ENCODE measurements at places on chromosomes 2 and 18. TPM values are rescaled to one million over a fixed set of nuclear protein-coding genes. Genes with fewer than 3 reads are reported as not detected.

GRCh38 chr18:48100165-48100575, 169.7 kb upstream of the SMAD2 start:
- no peak overlapping the region for H3K4me3 ChIP-seq
- H3K27me3 ChIP-seq, result peaks cover 3% of the 10 kb centered on the region
- no peak for DNase-seq
- H3K4me1 ChIP-seq, result no peaks in the 10 kb centered on the region

ITGA4 gene
- 9.0 TPM for total RNA-seq

DNA sequence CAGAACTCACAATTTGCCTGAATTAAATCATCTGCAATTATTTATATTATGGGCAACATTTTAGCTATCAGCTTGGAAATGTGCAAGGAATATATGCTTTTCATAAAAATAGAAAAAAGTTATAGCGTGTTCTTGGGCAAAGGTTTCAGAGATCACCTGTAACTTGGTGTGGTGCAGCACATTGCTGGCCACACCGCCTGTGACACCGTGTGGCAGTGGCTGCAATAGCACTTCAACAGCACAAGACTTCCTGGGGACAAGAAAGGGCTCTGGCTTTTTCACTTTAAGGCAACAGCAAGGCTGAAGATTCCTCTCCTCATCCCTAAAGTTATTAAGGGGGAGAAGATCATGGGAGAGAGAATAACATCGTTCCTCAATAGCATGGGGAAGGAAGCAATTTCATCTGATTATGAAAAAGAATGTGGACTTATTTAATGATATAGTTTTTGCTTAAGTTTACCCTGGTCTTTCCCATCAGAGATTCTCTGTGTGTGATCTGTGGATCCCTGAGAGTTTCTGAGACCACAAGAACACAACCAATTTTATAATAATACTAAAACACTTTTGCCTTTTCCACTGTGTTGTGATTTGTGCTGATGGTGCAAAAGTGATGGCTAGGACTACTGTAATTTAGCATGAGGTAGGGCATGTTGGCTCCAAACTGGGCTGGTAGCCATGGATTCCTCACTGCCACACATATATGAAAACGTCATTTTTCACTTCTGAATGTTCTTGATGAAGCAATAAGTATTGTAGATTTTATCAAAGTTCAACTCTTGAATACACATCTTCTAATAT, 15.0 kb upstream of the SERPINB3 start:
- no peaks in the 10 kb centered on the region for H3K36me3 ChIP-seq
- DNase-seq, result no peak
- no peak overlapping the region for H3K27ac ChIP-seq
- H3K4me3 ChIP-seq, result no peak overlapping the region
- H3K4me1 ChIP-seq, result peaks cover 3% of the 10 kb centered on the region

GRCh38 chr2:37843556-37843955, 81.5 kb upstream of the RMDN2 start:
- H3K4me3 ChIP-seq, result no peak overlapping the region
- peak; percentile 91 for DNase-seq
- peaks cover 10% of the 10 kb centered on the region for H3K4me1 ChIP-seq
- peak overlapping the region; percentile 55 for H3K27ac ChIP-seq

DNA sequence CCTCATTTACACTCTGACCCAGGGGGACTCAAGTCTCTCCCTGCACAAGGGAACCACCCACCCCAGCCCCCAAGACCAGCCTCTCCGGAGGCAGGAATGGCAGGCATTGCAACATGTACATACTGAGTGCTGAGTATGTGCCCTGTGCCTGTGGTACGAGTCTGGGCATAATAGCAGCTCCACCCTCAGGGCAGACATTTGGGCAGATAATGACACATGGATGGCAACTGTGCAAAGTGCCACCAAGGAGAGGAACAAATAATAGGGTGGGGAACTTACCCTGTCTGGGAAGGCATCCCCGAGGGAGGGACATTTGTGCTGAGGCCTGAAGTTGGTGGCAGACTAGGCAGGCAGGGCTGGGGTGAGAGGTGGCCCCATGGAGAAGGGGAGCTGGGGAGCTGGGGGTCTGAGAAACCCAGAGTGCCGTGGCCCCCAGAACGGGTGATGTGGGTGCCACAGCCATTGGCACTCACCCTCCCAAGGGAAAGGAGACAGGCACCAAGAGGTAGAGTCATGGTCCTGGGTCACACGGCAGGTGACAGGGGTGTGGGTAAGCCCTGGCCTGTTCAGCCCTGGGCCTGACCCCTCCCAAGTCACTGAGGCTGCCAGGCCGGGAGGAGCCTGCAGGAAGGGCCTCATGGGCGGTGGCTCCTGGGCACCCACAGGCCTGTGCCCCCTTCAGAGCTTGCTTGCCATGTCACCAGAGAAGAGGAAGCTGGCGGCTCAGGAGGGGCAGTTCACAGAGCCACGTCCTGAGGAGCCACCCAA, 15.7 kb upstream of the GPR17 start:
- no peaks in the 10 kb centered on the region for H3K36me3 ChIP-seq
- no peak overlapping the region for H3K27ac ChIP-seq
- no peak overlapping the region for H3K4me3 ChIP-seq
- H3K4me1 ChIP-seq, result no peaks in the 10 kb centered on the region
- no peaks in the 10 kb centered on the region for H3K27me3 ChIP-seq
- peak; percentile 84 for DNase-seq

CIDEA gene
- total RNA-seq, result not detected

DNA sequence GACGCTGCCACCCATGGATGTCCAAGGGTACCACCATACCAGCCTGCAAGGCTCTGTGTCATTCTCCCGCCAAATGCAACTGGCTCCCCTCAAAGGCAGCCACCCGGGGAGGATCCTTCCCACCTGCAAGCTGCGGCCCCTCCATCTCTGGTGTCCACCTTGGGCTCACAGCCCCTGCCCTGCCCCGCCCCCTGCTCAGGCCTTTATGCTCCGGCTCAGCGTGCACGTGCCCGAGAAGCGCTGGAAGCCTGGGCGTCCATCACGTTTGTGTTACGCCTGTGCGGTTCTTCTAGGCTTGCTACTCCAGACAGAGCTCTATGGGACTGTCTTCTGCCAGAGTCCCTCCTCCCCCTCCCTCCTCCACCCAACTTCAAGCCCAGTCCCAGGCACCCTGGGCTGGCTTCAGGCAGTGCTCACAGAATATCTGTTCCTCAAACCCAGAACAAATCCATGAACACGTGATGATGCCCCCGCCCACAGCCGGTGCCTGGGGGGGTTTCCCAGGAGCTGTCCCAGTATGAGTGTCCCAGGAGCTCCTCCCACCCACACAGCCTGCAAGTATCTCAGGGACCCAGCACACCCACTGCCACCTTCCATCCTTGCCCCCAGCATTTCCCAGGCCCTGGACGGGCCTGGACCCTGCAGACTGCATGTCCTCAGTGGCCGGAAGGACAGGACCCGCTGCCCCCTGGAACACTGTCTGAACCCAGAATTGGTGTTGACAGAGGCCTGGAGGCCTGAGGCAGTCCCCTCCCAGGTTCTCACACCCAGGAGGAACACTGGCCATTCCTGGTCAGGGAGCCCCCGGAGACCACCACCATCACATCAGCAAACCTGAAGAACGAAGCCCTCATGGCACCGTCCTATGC, 30.3 kb downstream of the KIF1A start:
- H3K4me1 ChIP-seq, result no peaks in the 10 kb centered on the region
- no peak overlapping the region for H3K4me3 ChIP-seq
- H3K27ac ChIP-seq, result no peak overlapping the region
- H3K27me3 ChIP-seq, result no peaks in the 10 kb centered on the region

DNA sequence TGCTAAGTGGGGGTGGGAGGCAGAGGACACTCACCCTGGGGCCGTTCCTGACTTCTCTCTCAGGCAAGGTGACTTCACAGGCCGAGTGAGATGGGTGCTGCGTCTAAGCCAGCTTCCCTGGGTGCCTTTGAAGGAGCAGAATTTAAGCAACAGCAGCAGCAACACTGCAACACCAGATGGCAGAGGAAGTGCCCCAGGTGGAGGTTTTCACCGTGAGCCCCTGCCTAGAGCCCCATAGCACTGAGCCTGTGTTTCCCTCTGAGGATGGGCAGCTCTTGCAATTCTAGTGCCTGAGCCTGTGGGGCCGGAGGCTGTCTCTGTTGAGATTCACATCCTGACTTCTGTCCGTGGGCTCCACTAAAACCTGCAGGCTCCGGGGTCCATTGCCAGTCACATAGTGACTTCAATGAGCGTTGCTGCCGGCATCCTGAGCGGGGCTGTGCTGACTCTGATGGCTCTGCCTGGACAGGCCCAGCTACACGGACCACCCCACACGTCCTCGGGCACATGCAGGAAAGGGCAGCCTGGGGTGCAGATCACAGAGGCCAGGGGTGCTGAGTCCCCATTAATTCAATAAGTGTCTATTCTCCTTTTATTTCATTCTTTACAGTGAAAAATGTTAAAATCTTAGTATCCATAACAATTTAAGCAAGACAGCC, 218.8 kb downstream of the SNTG2 start:
- no peaks in the 10 kb centered on the region for H3K4me1 ChIP-seq
- H3K36me3 ChIP-seq, result no peaks in the 10 kb centered on the region
- no peaks in the 10 kb centered on the region for H3K27me3 ChIP-seq
- no peak overlapping the region for H3K27ac ChIP-seq
- no peak overlapping the region for H3K4me3 ChIP-seq
- DNase-seq, result peak; percentile 66

DNA sequence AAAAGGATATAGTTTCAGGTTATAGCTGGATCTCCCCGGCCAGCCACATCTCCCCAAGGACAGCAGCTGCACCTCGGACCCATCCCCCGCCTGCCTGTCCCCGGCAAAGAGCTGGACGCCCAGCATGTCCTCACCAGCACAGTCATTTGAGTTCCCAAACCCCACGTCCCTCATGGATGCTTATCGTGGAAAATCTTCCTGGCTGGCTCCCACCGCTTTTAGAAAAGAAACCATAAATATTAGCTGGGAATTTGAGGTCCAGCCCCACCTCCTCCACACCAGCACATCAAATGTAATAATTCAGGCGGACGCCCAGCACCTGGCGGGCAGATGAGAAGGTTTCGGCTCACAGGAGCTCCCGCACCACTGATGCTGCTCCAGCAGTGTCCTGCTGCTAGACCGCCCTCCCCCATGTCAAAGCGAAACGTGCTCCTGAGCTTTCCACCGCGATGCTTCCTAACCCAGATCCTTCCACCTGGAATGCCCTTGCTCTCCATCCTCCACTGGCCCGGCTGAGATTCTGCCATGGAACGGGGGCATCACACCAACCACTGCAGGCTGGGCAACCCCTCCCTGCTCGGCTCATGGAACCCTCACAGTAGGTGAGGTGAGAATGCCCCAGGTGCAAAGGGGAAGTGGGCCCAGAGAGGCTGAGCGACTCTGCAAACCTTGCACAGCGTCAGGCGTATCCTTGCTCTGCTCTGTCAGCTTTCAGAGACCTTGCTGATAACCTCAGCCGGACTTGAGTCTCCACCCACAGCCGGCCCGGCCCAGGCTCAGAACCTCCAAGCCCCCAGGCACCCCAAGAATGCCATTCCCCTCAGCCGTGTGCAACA, 71.5 kb upstream of the GPC1 start:
- peak; percentile 94 for DNase-seq
- H3K4me3 ChIP-seq, result peak overlapping the region; percentile 19
- H3K4me1 ChIP-seq, result no peaks in the 10 kb centered on the region
- no peaks in the 10 kb centered on the region for H3K36me3 ChIP-seq
- peaks cover 19% of the 10 kb centered on the region for H3K27me3 ChIP-seq
- H3K27ac ChIP-seq, result no peak overlapping the region

DNA sequence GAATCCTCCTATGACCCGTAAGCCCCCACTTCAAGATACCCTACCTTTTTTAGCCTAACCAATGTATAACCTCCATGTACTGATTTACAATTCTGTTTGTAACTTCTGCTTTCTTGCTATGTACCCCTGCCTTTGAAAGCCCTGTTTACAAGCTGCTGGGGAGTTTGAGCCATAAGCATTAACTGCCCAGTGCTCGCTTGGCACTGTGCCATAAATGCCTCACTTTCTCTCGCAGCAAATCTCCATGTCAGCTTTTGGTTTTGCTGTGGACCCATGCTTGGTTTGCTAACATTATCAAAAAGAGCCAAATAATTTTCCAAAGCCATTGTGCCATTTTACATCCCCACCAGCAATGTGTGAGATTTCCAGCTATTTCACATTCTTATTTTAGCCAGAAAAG, 51.8 kb downstream of the TEX51 start:
- no peak overlapping the region for H3K4me3 ChIP-seq
- peaks cover 1% of the 10 kb centered on the region for H3K27me3 ChIP-seq
- no peaks in the 10 kb centered on the region for H3K36me3 ChIP-seq
- no peak overlapping the region for H3K27ac ChIP-seq

CNDP1 gene
- total RNA-seq, result not detected

GAD1 gene
- total RNA-seq, result 0.36 TPM

- DNase-seq, result no peak
- peaks cover 17% of the 10 kb centered on the region for H3K4me1 ChIP-seq
- H3K4me3 ChIP-seq, result no peak overlapping the region
- H3K27me3 ChIP-seq, result no peaks in the 10 kb centered on the region
- no peaks in the 10 kb centered on the region for H3K36me3 ChIP-seq
- H3K27ac ChIP-seq, result no peak overlapping the region
Measured at GRCh38 chr2:71906357-71906973, 241.2 kb downstream of the CYP26B1 start.

DNA sequence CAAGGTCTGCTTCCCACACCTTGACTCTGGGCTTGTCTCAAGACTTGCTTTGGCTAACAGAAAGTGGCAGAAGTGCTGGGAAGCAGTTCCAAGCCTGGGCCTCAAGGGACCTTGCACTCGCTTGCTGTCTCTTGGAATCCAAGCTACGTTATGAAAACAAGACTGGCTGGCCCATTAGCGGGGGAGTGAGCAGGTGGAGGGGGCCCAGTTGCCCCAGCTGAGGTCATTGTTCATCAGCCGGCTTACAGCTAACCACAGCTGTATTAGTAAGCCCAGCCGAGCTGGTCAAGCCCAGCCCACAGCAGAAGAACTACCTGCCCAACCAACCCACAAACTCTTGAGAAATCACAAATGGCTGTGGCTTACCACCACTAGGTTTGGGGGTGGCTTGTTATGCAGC, 63.1 kb downstream of the MARCO start:
- peaks cover 7% of the 10 kb centered on the region for H3K27me3 ChIP-seq
- no peaks in the 10 kb centered on the region for H3K36me3 ChIP-seq
- H3K4me3 ChIP-seq, result no peak overlapping the region
- no peak overlapping the region for H3K27ac ChIP-seq
- no peak for DNase-seq

- no peak overlapping the region for H3K4me3 ChIP-seq
- peaks cover 13% of the 10 kb centered on the region for H3K4me1 ChIP-seq
- H3K36me3 ChIP-seq, result no peaks in the 10 kb centered on the region
- DNase-seq, result no peak
- H3K27ac ChIP-seq, result no peak overlapping the region
Measured at GRCh38 chr2:28649481-28650265, 102.0 kb upstream of the PPP1CB start.
